Stomach (tissue), 19 donors: ENCODE measurements at places on chromosomes 13 and 19.

GRCh38 chr13:28043224-28043623, 54.7 kb upstream of the URAD start:
- no peak for DNase-seq

DNA sequence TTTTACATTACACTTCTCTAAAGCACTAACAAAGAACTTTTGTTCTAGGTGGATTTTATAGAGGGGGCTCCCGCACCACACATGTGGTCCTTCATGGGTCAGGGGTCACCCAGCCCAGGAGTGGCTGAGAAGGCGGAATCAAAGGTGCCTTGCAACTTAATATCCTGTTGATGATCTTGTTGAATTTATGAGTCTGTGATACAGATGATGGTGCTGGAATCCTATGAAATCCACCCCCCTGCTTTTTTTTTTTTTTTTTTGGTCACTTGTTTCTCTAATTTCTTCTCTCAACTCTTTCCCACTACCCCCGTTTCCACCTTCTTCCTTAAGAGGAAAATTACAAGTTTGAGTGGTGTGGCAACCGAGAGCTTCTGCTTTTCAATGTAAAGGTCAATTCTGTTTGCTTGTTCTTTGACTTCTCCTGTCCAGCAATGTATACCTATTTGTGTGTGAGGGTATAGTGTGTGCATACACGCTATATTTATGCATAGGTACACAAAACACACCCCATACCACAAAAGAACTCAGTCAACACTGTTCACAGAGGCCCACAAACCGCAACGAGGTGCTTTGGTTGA, 4.2 kb upstream of the ZIC2 start:
- no peak for DNase-seq

- DNase-seq: no peak
Measured at GRCh38 chr19:44542671-44543070, 13.2 kb upstream of the CEACAM20 start.

DNA sequence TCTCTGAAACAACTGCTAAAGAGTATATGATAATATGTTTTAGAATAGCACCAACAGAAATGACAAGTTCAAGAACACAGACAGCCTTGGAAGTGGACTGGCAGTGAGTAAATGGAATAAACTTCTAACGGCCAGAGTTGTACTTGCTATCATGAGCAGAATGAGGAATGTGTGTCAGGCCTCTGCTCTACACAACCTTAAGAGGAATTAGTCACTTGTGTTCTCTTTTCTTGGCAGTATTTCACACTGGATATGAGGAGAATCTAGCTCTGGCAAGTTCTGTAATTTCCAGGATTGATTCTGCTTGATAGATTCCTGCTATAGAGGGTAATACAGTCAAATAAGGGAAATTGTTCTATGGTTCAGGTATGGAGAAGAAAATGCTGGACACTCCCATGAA, 757.3 kb downstream of the EFNB2 start:
- DNase-seq: no peak

- no peak for DNase-seq
Measured at GRCh38 chr13:28651810-28652401, 7.0 kb upstream of the POMP start.

DNA sequence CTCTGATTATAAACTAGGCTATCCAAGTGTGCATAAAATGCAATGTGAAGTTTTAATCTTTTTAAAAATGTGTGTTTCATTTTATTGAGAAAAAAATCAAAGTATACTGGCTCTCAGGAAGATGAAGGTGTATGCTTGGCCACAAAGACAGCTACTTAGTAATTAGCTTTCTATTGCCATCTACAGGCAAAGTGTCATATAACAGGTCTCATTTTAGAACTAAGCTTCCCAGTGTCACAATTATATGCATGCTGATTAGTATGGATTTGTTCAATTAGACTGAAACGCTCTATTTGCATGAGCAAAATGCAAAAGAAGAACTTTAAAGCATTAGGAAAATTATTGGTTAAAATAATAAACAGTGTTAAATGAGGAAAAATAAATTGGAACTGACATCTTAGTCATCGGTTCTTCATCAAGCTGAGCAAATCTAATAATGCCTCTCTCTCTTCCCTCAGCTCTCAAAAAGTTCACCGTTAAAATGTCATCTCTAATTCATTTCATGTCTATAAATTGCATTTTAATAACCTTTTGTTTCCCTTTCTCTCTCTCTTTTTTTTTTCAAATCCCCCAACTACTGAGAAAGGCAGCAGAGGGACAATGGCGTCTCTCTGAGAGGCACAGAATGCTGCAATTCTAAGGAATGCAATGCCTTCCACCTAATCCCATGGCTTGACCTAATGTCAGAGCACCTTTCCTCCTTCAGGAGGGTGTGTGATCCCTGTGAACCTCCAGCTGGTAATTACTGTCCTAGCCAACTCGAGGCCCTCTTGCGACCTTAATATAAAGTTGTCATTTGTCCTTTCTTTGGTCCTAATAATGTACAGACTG, 313.1 kb upstream of the MAB21L1 start:
- peak; percentile 62 for DNase-seq

- DNase-seq: no peak
Measured at GRCh38 chr19:18853755-18854427, 22.1 kb downstream of the UPF1 start.

GRCh38 chr13:96020155-96020575, 33.0 kb downstream of the UGGT2 start:
- DNase-seq: peak; percentile 85

DNA sequence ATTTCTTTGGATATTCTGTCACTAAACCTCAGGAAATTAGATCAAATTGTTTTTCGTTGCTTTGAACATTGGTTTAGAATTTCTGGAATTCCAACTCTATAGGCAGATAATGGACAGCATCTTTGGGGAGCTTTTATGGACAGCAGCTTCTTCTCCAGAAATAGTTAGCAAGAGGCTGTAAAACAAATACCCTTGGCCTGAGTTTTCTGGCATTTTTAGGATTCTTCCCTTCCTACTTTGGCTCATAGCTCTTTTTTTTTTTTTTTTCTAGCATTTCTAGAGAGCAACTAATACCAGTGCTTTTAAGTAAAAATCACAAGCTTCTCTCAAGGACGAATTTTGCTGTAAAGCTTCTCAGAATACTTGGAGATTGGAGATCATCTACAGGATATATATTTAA, 169.8 kb upstream of the SPRY2 start:
- peak; percentile 26 for DNase-seq

DNA sequence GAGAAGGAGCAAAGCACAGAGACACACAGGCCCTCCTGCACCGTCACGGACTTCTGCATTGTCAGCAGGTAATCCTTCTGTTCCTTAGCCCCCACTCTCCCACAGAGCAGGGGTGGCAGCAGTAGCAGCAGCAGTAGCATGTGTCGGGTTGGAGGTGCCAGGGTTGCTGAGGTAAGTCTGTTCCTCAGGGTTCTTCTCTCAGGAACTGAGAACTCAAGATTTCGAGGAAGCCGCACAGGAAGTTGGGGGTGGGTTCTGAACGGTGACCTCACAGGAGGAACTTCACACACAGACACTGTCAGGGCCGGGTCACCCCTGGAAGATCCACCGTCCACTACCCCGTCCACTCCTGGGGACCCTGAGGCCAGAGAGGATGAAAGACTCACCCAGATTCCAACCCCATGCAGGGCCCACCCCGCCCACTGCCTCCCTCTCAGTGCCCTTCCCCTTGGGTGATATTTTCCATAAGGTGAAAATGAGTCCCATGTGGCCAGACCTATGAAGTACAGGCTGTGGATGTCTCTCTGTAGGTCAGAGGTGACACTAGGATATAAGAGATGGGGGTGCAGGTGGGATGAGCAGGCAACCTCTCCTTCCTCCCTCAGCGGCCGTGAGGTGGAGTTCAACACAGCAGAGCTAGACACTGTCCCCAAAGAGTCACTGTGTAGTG, at the start of gene SIGLEC12:
Gene SIGLEC12, minus strand, starts transcription at position 207 of the 670 bp plus-strand sequence. Its CDS starts 67 bp downstream, at position 140.
- peak; percentile 20 for DNase-seq

GRCh38 chr13:40479196-40479845, 187.1 kb downstream of the FOXO1 start:
- no peak for DNase-seq

DNA sequence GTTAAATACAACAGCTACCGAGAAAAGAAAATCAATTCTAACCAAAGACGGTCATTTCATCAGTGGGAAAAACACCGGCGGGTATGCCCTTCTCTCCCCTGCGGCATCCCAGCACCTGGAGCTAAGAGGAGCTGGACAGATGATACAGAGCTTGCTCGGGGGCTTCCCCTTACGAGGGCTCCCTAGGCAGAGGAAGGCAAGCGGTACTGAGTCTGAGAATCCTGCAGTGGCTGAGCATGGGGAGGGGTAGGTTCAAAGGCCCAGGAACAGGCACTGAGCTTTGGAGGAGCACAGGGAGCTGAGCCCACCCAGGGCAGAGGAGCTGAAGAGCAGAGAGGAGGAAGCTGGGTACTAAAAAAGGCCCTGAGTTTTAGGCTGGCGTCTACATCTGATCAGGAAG, 12.7 kb downstream of the STK24 start:
- DNase-seq: no peak

DNA sequence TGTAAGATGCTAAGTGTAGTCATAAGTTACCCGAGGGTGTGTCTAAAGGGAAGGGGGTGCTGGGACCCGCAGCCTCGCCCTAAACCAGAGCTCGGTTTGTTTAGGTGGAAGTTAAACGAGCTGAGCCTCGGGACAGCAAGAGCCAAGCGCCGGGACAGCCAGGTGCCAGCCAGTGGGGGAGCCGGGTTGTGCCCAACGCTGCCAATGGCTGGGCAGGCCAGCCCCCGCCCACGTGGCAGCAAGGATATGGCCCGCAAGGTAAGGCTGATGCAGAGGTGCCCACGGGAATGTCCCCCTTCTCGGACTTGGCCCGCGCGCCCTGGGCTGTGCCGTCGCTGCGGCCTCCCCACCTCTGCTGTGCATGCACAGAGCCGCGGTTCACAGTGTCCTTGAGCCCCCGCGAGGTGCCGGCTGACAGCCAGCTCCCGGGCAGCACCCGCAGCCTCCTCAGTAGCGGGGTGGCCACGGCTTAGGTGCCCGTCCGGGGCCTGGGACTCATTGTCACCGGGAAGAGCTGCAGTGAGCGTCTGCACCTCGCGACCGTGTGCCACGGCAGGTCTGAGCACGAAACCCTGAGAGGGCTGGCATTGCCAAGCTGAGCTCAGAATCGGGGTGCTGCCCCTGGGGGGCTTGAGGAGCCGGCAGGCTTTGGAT, 9.3 kb upstream of the RPS15 start:
- DNase-seq: no peak

GRCh38 chr13:109154966-109155761, 525.8 kb downstream of the MYO16 start:
- DNase-seq: no peak

GRCh38 chr19:10420444-10421239, at the start of gene PDE4A:
TSS of gene PDE4A (plus strand) at chr19:10420538. CDS start at chr19:10420765, 227 bp downstream.
- peak; percentile 63 for DNase-seq

GRCh38 chr13:113875837-113876281, 12.0 kb upstream of the GAS6 start:
- DNase-seq: no peak

GRCh38 chr19:2517881-2518601, 42.1 kb downstream of the GADD45B start:
- DNase-seq: no peak

- peak; percentile 55 for DNase-seq
Measured at GRCh38 chr19:46861691-46862502, 1.1 kb downstream of the ARHGAP35 start.

- DNase-seq: peak; percentile 40
Measured at GRCh38 chr13:102846261-102847015, 606 bp downstream of the ERCC5 start.

DNA sequence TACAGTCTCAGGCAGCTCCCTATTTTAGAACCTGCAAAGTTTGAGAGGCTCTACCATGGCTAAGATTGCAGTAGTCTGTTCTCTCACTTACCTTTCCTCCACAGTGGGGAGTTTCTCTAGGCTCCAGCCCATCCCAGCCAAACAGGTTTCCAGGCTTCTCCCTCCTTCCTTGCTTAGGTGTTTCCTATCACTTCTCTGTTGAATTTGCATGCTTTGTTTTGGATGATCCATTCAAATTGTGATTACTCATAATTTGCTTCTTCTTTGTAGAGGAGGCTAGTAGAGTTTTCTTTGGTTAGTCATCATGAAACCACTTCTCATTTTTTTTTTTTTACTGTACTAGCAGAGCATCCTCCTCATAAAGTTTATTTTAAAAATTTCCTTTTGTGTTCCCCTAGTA, 1242.2 kb upstream of the MIR17HG start:
- DNase-seq: no peak

DNA sequence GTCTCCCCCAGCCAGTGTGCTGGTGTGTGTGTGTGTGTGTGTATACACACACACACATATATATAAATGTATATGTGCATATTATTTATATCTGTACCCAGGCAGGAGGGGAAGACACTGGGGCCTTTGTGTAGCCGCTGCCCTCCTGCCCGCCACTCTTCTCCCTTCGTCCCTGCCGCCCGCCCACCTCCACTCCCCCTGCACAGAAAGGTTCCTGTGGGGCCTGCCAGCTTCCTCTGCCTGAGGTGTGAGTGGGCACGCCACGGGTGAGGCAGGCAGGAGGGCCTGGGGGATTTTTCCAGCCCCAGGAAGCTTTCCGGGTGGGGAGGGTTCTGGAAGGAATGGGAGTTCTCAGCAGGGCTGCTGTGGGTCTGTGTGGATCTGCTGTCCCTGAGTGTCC, 6.9 kb downstream of the IRF2BP1 start:
- peak; percentile 71 for DNase-seq

DNA sequence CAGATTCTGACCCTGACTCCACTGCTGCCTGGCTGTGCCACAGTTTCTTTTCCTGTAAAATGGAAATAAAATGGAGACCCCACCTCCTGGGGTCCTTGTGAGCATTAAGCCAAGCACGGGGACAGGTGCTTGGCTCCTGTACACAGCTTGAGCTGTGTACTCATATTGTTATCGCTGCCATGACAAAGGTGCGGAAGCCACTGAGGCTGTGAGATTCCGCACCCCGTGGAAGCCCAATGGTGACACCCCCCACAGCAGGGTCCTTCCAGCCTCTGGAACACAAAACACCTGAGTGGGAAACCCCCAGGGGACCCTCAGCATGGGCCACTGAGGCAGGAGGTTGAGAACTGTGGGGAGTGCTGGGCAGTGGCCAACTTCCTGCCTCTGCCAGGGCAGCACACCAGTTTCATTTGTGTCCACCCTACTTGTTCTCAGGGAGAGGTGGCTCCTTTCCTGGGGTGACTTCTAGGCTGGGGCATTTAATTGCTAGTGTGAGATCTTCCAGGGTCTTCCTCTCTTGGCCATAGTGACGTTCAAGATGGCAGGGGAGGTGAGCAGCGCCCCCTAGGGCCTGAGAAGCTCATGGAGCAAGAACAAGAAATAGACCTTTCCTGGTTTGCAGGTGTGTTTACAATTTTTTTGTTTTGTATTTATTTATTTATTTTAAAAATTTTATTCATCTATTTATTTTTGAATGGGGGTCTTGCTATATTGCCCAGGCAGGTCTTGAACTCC, 5.4 kb upstream of the JSRP1 start:
- DNase-seq: peak; percentile 60

DNA sequence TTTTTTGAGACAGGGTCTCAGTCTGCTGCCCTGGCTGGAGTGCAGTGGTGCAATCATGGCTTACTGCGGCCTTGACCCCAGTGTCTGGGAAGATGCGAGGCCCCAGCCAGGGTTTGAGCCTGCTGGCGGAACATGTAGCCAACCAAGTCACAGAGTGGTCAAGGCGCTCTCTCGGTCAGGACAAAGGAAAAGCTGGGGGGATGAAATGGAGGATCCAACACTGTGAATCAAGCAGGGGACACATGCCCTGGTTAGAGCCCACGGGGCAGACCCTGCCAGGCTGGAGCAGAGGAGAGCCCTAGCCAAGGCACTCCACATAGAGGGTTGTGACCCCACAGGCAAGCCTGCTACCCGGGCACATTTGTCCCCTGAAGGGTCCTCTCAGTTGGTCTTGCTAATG, 10.1 kb downstream of the TUBA3C start:
- no peak for DNase-seq

- DNase-seq: no peak
Measured at GRCh38 chr19:4060621-4061177, 6.0 kb downstream of the ZBTB7A start.

GRCh38 chr19:33399745-33400681, 26.5 kb downstream of the CEBPG start:
- no peak for DNase-seq
